ENCODE measurements at places on chromosomes 4 and X.

DNA sequence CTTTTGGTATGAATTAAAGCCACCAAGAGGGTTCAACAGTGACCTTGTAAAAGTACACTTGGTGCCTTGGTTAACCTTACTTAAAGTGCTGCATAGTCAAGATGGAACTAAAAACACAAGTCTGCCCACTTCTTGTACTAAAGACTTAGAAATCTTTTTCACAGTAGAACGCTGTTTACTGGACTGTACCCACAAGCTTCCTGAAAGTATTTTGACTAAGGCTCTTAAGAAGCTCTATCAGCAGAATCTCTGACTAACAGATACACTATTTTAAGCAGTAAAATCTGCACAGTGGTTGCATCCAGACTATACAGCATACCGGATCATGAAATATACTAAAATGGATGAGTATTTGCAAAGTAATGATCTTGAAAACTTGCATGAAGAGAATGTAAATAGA is 7.2 kb downstream of the RAB28 start:
- DNase-seq: peak; percentile 89

- DNase-seq: no peak
These were observed 454.2 kb downstream of the GRIA2 start for GRCh38 chr4:157674699-157675098.

DNA sequence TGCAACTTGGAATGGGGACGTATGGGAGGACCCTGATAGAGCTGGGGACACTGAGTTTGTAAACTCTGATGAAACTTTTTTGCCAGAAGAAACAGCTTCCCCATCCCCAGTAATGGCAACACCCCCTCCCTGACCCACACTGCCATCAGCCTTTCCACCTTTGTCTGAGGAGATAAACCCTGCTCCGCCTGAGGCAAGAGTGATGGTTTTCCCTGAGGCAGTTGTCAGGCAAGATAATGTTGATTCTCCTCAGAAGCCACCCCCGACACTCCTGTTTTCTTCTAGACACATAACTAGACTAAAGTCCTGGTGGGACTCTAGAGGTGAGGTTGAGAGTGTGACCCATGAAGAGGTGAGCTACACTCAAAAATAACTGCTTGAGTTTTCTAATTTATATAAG is 71.9 kb upstream of the STK26 start:
- DNase-seq: no peak

- DNase-seq: no peak
These were observed 128.0 kb downstream of the SNCA start for GRCh38 chr4:89708903-89709421.

GRCh38 chr4:78120144-78120880 is 63.2 kb downstream of the FRAS1 start:
- no peak for DNase-seq

- DNase-seq: peak; percentile 48
These were observed 22.0 kb downstream of the DYNLT3 start for GRCh38 chrX:37825215-37825842.
